Dorsolateral prefrontal cortex (tissue), 122 donors: ENCODE measurements at places on chromosomes 1 and 21.

- DNase-seq: no peak
Measured at GRCh38 chr1:236938760-236939159, 65.5 kb downstream of the MT1HL1 start.

- no peak for DNase-seq
Measured at GRCh38 chr1:40476924-40477677, at the start of gene ZFP69. ZFP69 (plus strand) TSS chr1:40477290; CDS start chr1:40479362, 2,072 bp downstream.

DNA sequence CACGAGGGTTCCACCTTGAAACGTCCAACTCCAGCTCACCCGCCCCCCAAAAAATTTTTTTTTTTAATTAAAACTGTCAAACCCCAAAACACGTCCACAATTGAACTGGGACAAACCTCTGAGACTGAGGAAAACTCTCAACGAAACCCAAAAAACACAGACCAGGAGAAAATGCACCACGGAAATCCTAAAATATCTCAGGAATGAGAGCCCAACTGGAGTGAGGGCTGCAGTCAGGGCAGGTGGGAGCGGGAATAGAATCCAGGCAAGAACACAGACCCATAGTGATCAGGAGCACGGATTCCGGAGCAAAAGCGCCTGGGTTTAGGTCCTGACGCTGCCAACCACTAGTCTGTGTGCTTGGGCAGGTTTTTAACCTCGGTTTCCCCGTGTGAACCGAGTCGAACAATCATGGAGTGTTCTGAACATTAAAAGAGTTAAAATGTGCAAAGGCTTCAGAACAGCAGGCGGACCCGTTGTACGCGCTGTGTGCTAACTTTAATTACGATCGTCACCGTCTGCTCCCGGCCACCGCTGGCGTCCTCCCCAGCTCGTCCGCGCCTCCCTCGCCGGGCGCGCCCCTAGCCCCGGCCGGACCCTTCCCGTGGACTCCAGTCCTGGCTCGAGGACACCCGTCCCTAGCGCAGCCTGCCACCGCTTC is 624 bp downstream of the ARHGAP29 start:
- peak; percentile 17 for DNase-seq

- no peak for DNase-seq
Measured at GRCh38 chr1:205774198-205775014, 876 bp downstream of the RAB29 start.

- no peak for DNase-seq
Measured at GRCh38 chr1:13536571-13536970, 22.8 kb upstream of the LRRC38 start.
